ENCODE measurements at places on chromosomes 2 and 18.

GRCh38 chr18:6737833-6738232 is 8.3 kb downstream of the ARHGAP28 start:
- DNase-seq = no peak

- DNase-seq = no peak
These were observed 13.0 kb downstream of the FABP1 start for GRCh38 chr2:88114889-88115288.

- DNase-seq = no peak
These were observed 66.5 kb downstream of the SFXN5 start for GRCh38 chr2:73004889-73005596.

- no peak for DNase-seq
These were observed 60.7 kb downstream of the CXCR4 start for GRCh38 chr2:136057023-136057801.

DNA sequence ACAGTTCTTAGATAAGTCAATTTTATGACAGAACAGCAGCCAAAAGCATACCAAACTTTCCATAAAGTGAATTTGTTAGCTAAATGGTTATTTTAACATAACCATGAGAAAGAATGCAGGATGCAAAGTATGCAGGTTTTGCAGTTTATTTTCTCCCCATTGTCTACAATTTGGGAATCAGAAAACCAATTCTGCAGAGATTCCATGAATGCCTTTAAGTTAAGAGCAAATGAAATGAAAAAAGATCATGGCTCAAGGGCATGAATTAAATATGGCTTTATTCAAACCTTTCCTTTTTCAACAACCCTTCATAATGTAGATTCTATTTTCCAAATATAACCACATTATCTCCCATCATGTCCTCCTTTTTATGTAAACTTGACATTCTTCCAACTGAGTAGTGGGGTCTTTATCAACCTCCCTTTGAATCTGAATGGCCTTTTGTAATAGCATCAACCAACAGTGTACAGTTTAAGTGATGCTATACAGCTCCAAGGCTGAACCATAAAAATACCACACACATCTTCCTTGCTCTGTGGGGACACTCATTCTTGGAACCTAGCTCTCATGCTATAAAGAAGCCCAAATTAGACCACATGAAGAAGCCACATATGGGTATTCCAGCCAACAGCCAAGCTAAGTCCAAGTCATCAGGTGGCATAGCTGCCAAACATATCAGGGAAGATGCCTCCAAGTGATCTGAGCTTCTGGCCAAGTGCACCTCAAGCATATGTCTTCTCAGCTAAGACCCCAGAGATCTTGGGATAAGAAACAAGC is 49.8 kb downstream of the PIAS2 start:
- DNase-seq = no peak

- DNase-seq = no peak
These were observed 39.4 kb upstream of the PKDCC start for GRCh38 chr2:42008241-42008921.

- no peak for DNase-seq
These were observed 228.0 kb downstream of the IKZF2 start for GRCh38 chr2:212923393-212923792.
